Stimulated activated CD4-positive, alpha-beta T cell treated with anti-CD3 and anti-CD28 coated beads, Interleukin-4, amount 100 ng/mL, for 4 hours (primary cell): ENCODE measurements at places on chromosomes 7 and 10.

DNA sequence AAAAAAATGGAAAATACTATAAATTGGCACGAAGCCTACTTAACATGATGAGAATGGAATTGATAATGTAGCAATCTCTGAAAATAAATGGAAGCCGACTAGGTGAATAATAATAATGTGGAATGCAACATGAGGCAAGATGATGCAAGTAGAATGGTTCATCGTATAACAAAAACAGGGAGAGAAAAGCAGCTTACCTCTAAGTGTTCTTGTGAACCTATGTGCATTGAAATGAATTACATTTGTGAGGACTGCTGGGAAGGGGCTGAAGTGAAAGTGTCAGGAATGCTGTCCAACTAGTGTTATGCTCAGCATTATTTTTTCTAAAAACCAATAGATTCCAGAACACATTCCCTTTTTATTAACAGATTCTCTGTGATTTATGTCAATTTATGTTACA, 440.6 kb upstream of the LRRN3 start:
- DNase-seq: no peak

GRCh38 chr7:145633513-145633912, 483.1 kb upstream of the CNTNAP2 start:
- no peak for DNase-seq

- DNase-seq: no peak
Observed at GRCh38 chr7:107686816-107687387, 26.3 kb downstream of the SLC26A4 start.

DNA sequence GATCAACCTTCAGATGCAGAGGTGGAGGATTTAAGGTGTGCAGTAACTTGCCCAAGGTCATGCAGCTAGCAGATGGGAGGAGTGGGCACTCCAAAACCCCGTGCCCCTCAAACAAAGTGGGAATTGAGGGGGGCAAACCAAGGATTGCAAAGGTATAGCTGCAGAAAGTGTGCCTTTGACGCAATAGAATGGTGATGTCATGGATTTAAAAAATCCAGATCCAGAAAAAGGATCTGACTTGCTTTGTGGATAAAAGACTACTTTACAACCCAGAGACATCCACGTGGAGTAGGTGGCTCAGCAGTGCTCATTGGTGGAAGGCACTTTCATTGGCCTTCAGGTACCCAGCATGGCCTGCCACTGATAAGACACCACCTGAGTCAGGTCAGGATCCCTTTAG, 15.7 kb upstream of the ADRB1 start:
- no peak for DNase-seq

- DNase-seq: no peak
Observed at GRCh38 chr7:121744319-121744718, 128.6 kb upstream of the PTPRZ1 start.

DNA sequence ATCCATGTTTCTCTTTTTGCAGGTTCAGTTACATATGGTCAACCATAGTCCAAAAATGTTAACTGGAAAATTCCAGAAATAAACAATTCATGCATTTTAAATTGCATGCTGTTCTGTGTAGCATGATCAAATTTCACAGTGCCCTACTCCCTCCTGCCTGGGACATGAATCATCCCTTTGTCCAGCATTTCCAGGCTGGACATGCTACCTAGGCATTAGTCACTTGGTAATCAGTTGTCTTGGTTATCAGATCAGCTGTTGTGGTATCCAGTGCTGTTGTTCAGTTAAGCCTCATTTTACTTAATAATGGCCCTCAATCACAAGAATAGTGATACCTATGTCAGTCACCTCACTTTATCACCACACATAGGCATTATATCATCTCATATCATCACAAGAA, 7.3 kb upstream of the PNLIP start:
- no peak for DNase-seq

DNA sequence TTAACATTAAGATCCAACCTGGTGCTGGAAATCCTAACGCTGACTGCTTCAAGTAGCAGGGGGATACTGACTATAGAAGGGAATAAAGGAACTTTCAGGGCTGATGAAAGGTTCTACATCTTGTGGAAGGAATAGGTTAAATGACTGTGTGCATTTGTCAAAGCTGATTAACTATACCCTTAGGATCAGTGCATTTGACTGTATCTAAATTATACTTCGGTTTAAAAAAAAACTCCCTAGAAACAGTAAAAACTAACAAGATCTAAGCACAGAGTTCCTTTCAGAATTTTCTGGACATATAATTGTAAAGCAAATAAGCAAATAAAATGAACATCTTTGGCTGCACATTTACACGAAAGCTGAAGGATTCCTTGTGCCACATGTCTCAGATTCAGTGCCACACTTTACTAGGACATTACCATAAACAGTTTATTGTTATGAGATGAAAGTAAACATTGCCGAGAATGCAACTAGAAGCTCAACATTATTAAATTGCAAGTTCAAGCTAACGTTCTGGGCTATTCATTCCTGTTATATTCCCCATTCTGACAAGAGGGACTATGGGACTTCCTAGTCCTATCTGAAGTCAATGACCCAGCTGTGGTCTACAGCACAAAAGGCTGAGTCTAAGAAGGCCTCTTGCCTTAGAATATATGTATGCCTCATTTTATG, 20.7 kb downstream of the ANK3 start:
- DNase-seq: no peak

DNA sequence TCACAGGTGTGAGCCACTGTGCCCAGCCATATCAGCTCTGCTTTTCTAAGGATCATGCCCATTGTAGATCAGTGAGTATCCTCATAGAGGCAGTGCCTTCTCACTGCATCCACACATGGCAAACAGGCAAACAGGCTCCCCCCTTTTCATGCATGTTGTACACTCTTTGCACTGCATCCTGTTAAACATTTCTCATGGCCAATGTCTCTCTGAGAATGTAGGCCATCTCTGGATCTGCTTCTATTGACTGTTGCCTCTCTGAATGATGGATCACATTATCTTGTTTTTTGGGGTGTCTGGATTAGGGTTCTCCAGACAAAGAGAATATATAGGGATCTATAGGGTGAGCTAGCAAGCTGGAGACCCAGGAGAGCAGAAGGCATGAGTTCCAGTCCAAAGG, 13.1 kb upstream of the PPIA start:
- no peak for DNase-seq

DNA sequence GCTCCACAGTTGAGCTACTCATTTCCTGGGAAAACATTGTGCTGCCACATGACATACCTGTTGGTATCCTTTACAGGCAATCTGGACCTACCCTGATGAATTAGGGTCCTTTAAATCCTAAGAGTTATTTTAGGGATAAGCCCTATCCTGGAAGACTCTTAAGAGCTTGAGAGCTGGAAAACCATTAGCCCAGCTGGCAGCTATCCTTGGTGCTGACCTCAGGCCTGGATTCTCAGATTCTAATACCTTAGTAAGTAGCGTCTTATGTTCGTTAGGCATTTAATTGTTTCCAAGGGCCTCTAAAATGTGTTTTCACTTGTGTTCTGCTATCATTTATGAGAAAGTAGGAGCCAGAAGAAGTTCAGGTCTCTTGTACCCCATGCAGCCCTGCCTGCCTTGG, 93.0 kb upstream of the SORCS3 start:
- DNase-seq: no peak

DNA sequence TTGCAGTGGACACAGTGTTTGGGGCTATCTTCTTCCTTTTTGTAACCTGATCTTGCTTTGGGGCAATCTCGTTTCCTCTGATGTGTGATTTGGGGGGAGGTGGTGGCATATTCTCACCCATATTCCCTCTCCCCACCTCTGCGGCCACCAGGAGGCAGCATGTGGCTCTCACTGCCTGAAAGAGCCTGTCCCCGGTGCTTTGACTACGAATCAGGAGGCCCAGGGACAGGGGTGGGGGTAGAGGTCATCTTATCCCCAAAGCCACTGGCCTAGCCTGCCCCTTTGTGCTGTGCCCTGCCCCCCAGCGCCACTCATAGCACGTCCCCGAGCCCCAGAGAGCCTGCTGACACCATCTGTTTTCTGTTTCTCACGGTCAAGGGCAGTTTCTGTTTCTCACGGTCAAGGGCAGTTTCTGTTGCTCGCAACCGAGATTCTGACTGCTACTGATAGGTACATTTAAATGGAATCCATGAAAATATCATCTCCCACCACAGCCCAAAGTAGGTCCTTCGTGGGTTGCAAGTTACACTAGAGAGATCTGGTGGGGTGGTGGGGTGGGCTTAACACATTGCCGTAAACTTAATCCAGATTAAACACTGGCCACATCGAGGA, 28.2 kb downstream of the PHYH start:
- peak; percentile 29 for DNase-seq

GRCh38 chr10:86682675-86683074, 14.4 kb downstream of the LDB3 start:
- DNase-seq: no peak

DNA sequence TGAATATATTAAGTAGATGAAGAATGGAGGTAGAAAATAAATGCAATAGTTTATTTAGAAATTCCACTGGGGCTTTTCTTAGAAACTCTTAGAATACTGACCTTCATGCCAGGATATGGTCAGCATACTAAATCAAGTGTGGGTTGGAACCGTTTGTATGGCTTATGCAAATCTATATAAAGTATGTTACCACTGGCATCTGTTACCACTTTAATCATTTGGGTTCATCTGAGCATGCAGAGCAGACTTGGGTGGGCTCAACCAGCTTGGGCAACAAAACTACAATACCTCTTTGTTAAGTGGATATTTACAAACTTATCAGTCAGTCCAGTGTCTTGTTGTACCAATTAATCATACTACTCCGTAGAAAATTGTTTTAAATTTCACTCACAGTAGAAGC, 125.8 kb downstream of the CRPPA start:
- no peak for DNase-seq

GRCh38 chr7:96322373-96322695, 436 bp upstream of the SLC25A13 start:
- DNase-seq: no peak

DNA sequence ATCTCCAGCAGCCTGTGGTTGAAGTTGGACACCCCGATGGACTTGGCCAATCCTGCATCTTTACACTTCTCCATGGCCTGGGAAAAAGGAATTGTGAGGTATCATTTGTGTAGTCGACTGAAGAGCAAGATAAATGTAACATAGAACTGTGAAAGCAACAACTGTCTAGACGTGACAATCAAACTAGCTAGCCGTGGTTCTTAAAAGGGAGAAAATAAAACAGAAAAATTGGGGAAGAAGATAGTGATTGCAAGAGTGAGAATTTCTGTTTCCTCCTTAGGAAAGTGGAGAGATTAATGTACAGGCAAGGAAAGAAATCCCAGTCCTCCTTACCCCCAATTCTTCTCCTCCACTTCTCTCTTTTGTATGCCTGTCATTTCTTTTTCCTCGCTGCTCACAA, 5.0 kb downstream of the AKR1C2 start:
- no peak for DNase-seq

- DNase-seq: no peak
Observed at GRCh38 chr7:23334482-23335056, 35.4 kb downstream of the MALSU1 start.

DNA sequence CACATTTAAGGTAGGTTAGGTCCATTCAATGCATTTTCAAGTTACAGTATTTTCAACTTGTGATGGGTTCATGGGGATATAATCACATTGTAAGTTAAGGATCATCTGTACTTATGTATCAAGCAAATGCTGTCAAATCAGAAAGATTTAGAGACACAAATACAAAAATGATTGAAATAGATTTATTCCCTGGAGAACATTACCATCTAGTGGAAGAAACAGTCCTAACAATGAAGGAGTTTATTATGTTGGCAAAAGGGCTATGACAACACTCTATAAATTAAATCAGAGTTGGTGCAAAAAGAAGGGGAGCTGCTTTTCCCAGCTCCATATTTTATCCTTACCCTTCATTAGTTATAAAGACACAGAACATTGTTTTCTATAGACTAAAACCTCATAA, 69.0 kb downstream of the PRSS58 start:
- DNase-seq: no peak

DNA sequence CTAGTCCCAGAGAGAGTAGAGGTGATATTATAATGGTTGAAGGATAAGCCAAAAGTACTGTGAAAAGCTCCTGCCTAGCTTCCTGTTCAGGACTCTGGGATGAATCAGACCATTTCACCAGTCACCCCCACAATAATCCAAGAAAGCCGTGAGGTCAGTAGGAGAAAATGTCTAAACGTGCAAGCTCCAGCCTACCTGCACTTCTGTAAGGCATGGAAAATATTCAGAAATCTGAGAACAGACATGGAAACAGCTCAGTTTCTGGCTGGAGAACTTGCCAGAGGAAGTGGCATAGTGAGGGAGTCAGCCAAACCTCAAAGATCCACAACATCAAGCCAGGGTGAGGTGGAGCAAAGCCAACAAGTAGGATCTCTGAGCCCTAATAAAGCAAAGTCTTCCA, 58.2 kb downstream of the ELAPOR2 start:
- no peak for DNase-seq

DNA sequence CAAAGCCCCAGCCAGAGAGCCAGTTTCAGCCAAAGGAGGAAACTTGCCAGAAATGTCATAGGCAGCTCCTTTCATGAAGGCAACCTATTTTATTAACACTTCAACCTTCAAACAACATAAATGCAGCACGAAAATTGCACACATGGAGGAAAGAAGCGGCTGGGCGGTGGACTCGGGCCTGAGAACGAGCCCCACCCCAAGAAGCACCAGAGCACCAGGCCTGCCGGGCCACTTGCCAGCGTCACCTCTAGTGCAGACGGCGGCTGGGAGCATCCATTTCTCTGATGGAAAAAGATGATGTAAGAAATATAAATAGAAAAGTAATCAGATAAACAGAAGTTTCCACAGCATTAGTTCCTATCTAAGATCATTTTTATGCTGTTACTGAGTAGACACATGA, 100.0 kb downstream of the TCERG1L start:
- no peak for DNase-seq

DNA sequence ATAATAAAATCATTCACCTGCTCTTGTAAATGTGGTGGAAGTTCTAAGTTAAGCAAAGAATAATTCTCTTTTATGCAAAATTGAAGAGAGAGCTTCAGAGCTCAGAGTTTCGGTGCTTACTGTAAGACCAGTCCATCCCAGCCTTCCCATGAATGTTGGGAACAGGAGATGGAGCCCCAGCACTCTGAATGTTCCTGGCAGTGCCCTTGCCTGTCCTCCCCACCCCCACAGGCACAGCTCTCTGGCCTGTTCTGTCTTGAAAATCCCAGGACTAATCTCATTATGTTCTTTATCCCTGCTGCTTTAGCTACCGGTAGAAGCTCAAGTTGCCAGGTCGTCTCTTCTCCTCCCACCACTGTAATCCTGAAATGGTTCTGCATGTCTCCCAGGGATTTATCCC, 29.1 kb upstream of the LHFPL3 start:
- no peak for DNase-seq

GRCh38 chr7:82598958-82599357, 155.4 kb upstream of the CACNA2D1 start:
- DNase-seq: no peak

DNA sequence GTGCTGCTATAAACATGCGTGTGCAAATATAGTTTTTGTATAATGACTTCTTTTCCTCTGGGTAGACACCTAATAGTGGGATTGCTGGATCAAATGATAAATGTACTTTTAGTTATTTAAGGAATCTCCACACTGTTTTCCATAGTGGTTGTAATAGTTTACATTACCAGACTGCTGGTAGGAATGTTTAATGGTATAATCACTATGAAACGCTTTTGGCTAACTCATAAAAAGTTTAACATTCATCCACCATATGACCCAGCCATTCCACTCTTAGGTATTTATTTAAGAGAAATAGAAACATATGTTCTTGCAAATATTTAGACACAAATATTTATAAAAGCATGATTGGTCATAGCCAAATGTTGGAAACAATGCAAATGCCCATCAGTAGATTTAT, 32.1 kb upstream of the TFEC start:
- no peak for DNase-seq

GRCh38 chr7:135970045-135970444, 7.1 kb downstream of the MTPN start:
- no peak for DNase-seq
